ENCODE measurements at places on chromosomes 7 and 10.

DNA sequence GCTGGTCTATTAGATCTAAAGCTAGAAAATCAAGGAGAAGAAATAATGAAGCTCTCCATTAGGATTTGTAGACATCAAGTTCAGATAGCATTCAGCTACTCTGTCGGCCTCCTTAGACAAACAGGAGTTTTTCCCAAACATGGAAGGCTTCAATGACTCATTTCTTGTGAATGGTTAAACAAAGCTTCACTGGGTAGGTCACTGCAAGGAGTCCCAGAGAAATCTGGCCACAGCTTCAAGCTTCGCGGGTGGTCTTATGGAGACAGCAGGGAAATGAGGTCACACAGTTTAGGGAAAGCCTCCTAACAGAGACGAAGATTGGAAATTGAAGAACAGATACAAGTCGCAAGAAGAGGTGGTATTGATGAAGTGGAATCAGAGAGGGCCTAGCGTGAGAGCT lies 22.6 kb upstream of the LRRC72 start:
- DNase-seq, result peak; percentile 60

GRCh38 chr7:134885967-134886352 lies 100.3 kb upstream of the AGBL3 start:
- peak; percentile 79 for DNase-seq

- no peak for DNase-seq
Measured at GRCh38 chr7:112503361-112503972, 22.7 kb downstream of the LSMEM1 start.

DNA sequence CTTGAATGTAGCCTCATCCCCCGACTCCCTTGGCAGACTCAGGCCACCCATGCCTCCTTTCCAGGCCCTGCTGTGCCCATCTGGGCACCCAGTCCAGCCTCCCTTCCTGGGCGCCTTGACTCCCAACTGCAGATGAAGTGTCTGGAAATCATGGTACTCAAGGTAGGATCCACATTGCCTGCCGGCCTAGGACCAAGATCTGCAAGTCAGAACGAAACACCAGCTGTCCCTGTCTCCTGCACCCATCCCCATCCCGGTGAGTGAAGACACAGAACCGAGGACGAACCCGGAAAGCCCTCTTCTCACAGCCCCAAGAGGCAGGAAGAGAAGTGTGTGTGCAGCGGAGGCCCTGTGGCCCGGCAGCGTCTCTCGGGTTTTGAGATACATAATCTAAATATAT lies 205.1 kb downstream of the EMX2 start:
- DNase-seq, result no peak

DNA sequence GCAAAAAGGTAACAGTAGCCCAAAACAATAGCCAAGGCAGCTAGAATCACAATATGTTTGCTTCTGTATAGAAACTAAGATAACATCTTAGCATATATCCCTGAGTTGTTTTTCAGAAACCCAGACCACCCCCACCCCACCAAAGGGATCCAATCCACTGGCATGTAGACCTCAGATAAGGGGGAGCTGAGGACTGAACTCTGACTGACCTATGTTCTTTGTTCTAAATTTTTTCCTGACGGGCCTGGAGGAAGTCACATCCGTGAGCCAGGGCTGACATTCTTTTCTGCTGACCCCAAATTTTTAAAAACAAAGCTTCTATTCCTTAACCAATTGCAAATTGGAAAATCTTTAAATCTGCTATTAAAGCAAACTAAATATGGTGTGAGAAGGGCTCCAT lies 493.9 kb upstream of the IGFBP3 start:
- DNase-seq, result no peak

DNA sequence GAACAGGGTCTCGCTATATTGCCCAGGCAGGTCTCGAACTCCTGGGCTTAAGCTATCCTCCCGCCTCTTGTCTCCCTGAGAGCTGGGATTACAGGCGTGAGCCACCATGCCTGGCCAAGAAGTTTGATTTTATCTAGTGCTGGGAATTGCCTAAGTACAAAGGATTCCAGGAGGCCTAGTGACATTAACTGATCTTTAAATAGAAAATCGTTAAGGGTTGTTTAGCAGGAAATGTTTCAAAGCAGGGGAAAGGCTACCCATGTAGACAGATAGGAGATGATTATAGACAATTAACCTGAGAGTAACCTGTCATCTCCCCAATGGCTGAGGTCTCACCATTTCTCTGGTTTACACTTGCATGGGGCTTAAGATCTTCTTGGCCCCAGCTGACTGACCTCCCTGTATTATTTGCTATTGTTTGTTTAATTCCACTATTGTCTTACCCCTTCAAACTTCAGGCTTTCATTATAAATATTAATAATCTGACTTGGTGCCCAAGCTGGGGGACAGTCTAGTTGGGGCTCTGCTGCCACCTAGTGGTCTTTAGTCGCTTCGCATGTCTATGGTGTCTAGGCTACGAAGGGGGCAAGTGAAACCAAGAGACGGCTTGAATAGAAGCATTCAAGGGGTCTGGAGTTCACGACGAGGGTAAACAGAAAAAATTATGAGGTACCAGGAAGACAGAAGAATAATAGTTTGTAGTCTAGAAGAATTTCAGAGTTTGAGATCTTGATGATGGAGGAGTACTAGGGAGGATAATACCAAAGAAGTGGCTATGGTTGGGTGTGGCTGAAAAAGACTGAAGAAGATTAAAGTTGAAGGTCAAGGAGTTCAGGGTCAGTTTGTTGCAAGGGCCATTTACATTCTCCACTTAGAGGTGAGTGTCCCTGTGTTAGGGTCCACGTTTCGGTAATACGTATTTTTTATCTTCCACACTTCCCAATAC lies 40.4 kb upstream of the BPGM start:
- DNase-seq, result peak; percentile 45

- DNase-seq, result no peak
Measured at GRCh38 chr7:22402250-22402649, 45.3 kb upstream of the RAPGEF5 start.

DNA sequence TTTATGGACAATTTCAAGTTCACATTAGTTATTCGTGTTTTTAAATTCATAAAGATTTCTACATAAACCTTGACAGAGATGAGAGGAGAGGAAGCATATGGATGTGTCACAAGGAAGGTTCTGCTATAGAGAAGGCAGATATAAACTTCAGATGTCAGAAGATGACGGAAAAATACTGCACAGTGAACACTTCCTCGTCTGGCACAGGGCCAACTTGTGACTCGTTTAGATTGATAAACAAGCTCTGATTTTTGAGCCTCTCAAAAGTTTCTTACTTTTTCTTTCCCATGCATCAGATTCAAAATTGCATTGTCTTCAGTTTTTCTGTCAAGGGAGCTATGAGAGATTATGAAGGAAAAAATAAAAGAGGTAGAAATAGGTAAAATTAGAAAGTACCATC lies 156.4 kb upstream of the MINDY3 start:
- no peak for DNase-seq

DNA sequence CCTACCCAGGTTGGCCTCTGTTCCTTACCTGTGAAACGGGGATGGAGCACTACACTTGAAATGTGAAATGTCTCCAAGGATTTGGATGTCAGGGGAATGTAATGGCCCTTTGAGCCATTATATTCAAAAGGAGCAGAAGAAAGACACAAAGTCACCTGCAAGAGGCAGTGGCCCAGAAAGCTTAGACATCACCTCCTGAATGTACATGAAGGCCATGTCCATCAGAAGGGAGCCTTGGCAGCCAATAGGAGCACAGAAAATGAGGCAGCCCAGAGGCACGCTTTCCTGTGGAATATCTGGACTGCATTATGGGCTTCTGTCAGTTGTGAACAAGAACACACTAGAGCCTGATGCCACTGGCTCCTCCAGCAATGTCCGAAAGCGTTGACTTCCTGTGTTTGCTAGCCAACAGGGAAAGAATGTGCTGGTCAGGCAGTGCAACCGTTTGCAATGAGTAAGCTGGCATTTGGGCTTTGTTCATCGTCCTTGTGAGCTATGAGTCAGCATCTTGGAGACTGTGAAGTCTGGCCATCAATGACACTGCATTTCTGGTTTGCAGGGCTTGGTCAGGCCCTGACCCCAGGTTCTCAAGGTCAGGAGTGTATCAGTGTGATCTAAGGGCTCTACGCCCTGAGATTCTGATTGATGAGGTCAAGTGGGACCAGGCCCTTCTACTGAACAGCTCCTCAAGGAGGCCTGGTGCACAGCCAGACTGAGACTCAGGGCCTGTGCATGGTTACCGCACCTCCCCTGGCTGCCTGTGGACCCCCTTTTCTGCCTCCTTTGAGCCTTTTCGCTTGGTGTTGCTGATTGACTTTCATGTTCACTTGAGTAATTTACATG lies 222.4 kb downstream of the RPS24 start:
- DNase-seq, result peak; percentile 98

GRCh38 chr10:12351447-12351846 lies 2.1 kb downstream of the CAMK1D start:
- no peak for DNase-seq

- DNase-seq, result no peak
Measured at GRCh38 chr7:99597762-99598501, at the start of gene TMEM225B. TSS of gene TMEM225B (plus strand) at chr7:99598267. CDS start at chr7:99604389, 6,122 bp downstream.

GRCh38 chr10:72692744-72692993 lies 726 bp downstream of the MCU start:
- DNase-seq, result no peak

DNA sequence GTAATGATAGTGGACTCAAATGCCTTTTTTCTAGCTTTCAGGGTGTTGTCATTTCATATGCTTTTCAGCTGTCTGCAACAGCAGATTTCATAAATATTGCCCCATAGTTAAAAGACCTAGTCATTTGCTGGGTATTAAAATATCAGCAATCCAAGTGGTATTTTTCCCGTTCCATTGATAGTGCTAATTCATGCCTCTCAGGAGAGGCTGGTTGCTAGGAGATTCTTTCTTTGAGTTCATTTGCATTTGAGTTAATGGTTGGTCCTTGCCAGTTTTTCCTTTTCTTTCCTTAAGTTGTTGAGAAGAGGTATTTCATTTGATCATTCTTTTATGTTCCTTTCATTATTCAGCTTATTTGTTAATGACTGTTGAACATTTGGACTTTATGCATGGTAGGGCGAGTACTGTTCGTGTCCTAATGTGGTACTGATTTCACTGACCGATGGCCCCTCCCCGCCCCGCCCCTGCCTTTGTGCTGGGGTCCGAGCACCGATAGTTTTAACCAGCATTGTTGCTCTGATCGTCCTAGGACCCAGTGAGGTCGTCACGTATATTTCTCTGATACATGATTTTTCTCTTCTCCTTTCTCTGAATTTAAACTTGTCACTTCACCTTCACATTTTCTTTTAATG lies 128.6 kb downstream of the CCNY start:
- peak; percentile 47 for DNase-seq

GRCh38 chr7:38929460-38930171 lies 20.6 kb upstream of the VPS41 start:
- peak; percentile 47 for DNase-seq

DNA sequence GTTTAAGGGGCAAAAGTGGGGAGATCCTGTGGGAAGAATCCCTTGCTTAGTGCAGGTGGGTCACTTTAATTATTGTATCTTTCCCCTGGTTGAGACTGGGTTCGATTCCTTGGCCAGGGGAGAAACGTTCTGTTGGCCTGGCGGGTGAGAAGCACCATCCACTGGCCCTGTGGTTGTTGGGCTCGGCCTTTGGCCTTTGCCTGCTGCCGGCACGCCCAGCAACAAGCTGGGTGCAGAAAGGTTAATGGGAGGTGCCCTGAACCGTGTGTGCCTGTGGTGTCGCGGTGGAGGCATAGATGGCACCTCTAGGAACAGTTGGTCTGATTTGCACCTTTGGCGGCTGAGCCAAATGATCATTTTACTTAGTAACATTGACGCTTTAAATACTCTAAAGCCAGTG lies 363.6 kb upstream of the CNTNAP2 start:
- no peak for DNase-seq

Measured in fibroblast of skin of abdomen (primary cell).